ENCODE measurements at places on chromosomes 5 and 9.
A peak's percentile ranks its signal among the peaks of the same experiment; 100 is the strongest.

DNA sequence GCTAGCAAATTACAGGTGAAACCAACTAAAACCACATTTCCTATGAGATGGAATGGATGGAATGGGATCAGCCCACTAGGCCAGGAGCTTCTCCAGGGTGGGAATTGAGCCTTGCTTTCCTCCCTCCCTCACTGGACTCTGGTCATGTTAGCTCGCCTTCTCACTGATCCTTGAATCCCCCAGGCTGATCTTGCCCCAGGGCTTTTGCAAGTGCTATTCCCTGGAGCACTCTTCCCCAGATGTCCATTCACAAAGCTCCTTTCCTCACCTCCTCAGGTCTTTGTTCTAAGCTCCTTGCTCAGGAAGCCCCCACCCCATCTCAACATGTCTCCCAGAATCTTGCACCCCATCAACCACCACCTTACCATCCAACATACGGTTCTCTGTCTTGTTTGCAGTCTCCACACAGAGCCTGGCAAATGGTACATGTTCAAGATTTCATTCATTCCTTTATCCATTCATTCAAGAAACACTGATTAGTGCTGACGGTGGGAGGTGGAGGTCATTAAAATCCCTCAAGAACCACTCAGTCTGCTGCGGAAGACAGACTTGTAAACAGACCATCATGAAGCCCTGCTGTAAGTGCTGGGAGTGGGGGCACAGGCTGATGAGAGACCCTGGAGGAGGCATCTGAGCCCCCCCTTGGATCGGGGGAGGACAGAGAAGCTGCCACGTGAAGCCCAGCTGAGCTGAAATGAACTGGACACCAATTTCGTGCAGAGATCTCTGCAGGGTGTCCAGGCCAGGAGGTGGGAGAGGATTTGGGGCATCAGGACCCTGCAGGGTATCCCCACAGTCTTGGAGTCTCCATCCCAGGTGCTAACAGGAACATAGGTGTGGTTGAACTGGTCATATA is 141.7 kb downstream of the BARX1 start:
- DNase-seq, result no peak

GRCh38 chr5:102290004-102290403 is 6.1 kb downstream of the SLCO4C1 start:
- DNase-seq, result no peak

DNA sequence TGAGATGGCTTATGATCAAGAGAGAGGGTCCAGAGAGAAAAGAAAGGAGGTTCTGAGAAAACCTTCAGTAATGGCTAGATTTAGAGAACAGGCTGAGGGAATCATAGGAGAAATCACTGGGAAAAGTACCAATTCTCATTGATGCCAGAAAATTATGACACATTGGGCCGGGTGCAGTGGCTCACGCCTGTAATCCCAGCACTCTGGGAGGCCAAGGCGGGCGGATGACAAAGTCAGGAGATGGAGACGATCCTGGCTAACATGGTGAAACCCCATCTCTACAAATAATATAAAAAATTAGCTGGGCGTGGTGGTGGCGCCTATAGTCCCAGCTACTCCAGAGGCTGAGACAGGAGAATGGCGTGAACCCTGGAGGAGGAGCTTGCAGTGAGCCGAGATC is 29.5 kb upstream of the PLIN2 start:
- DNase-seq, result no peak

DNA sequence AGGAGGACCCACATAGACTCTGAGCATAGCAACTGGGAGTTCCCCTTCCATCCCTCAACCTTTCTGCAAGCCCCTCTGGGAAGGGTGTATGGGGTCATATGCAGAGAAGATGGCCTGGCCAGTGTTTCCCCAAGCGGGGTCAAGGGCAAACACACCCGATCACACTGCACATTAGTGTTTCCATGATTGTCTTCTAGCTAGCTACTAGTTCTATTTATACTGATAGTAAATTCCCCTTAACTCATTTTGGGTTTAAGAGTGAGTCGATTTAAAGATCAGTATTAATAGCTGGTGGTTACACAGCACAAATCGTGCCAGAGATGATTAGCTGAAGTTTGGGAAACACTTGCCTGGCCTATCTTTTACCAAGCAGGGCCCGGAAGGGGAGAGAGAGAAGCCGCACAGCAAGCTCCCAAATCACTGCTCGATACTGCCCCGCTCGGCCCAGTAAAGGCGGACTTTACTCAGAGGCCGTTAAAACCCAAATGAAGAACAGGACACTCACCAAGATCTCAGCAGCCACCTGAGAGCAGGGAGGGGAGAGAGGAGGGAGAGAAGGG is 29.4 kb upstream of the TNIP1 start:
- no peak for DNase-seq

DNA sequence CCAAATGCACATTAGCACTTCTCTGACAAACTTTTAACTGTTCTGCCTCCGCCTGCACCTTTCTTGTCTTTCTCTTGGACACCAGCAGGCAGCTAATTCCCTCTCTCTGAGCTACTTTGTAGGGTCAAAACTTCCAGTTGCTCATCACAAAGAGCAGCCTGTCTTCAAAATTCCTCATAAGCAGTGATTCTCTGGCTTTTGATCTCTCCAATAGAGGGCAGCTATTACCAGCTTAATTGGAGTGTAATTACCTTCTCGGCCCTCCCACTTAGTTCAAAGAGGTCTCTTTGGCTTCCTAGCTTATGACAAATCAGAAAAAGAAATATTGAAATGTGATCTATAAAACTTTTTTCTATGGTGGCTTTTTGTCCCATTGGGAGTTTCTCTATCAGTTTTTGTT is 43.6 kb upstream of the RAD23B start:
- no peak for DNase-seq

DNA sequence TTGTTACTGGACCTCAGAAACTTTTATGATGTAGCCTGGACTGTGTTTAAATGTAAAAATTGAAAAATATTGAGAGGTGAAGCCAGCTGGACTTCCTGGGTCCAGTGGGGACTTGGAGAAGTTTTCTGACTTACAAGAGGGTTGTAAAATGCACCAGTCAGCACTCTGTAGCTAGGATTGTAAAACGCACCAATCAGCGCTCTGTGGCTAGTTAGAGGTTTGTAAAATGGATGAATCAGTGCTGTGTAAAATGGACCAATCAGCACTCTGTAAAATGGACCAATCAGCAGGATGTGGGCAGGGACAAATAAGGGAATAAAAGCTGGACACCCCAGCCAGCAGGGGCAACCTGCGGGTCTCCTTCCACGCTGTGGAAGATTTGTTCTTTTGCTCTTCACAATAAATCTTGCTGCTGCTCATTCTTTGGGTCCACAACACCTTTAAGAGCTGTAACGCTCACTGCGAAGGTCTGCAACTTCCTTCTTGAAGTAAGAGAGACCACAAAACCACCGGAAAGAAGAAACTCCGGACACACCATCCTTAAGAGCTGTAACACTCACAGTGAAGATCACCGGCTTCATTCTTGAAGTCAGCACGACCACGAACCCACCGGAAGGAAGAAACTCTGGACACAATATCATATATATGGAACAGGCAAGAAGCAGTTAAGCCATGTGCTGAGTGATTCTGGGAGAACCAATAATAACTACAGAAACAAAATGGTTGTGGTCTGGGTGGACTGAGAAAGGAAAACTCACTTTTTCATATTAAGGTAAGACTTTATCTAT is 201.3 kb downstream of the GABRG2 start:
- no peak for DNase-seq

DNA sequence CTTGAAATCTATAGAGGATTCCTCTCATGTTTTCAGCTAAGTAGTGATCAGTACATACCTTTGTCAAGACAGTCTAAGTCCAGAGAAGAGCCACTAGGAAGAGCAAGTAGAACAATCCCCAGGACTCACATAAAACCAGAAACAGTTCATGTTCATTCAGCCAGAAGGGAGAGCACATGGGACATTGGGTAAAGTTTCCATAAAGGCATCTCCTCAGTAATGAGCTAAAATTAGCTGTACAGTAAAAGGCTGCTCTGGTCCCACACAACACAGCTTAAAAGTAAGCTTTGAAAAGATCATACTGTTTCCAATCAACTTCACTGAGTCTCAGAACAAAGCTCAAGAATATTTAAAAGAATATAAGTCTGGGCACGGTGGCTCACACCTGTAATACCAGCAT is 32.4 kb downstream of the HOMER1 start:
- DNase-seq, result no peak

DNA sequence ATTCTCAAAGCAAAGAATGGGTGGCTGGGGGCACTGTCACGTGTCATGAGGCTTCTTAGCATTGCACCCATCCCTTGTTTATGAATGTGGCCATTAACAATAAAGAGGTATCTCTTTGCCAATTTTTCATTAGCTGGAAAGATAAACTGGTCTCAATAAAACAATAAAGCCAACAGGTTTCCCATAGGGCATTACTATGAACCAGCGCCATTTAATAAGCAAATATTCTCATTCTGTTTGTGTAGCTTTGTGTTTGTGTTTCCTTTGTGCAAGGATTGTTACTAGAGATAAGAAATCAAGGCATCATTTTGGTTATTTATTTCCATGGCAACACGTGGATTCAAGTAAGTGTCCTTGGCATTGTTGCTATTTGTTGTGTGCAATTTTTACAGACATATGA is 37.6 kb upstream of the CAST start:
- DNase-seq, result peak; percentile 31
